ENCODE measurements at places on chromosomes 2 and 18.

- no peak for DNase-seq
Observed at GRCh38 chr2:145060876-145061275, 541.0 kb upstream of the ZEB2 start.

DNA sequence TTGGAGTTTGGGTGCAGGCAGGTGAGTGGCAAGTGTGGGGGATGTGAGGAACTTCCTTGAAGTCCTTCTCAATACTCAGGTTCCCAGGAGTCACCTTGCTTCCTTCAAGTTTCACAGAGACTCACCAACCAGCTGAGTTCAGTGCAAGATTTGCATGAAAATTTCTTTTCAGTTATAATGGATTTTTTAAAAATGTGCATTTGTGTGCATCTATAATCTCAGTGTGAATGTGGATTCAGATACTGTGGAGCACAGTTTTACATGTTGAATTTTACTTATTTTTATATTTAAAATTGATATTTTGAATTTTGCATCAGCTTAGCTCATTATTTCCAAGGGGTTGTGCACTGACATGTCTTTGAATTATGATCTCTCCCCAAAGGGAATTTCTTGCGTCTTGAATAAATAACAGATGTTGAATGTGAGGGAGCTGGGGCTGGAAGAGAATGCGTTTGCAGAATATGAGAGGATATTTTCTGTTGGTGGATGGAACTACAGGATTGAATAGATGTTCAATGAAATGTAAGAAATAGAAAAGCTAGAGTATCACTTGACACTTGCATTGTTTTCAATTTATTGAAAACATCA is 184.3 kb downstream of the RPRM start:
- no peak for DNase-seq

DNA sequence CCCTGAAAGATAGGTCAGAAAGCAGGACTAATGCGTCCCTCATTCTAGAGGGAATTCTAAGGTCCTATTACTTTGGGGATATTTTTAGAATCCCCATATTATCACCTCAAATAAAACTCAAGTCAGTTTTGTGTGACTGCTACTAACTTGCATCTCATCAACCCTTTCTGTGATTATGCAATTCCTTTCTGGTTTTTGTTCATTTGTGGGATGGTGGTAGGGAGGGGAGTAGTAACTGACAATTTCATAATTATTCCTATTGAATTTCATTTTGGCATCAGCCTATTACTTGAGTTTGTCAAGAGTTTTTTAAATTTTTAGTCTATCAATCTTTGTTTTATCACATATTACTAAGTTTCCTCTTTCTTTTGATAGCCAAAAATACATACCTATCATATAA is 28.4 kb upstream of the TANK start:
- DNase-seq: no peak

- DNase-seq: no peak
Observed at GRCh38 chr2:167484875-167485274, 596.6 kb downstream of the XIRP2 start.

- no peak for DNase-seq
Observed at GRCh38 chr2:113791697-113792590, 35.5 kb upstream of the SLC35F5 start.

DNA sequence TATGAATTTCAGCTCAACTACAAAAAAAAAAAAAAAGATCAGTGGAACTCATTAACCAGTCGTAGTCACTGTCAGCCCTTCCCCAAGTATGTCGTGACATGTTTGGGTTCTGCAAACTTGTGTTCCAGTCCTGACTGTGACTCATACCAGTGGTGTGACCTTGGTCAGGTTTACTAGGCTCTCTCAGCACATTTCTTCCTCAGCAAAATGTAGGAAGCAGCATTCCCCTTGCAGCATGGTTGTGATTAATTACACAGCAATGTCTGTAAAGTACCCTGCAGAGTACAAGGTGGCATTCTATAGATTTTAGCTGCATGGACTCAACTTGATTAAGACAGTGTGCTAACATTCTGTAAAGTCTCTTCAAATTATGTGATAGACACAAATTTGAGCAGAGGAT is 156.9 kb downstream of the LAMA1 start:
- peak; percentile 14 for DNase-seq

GRCh38 chr2:25576596-25576995 is 96.8 kb downstream of the DTNB start:
- no peak for DNase-seq

DNA sequence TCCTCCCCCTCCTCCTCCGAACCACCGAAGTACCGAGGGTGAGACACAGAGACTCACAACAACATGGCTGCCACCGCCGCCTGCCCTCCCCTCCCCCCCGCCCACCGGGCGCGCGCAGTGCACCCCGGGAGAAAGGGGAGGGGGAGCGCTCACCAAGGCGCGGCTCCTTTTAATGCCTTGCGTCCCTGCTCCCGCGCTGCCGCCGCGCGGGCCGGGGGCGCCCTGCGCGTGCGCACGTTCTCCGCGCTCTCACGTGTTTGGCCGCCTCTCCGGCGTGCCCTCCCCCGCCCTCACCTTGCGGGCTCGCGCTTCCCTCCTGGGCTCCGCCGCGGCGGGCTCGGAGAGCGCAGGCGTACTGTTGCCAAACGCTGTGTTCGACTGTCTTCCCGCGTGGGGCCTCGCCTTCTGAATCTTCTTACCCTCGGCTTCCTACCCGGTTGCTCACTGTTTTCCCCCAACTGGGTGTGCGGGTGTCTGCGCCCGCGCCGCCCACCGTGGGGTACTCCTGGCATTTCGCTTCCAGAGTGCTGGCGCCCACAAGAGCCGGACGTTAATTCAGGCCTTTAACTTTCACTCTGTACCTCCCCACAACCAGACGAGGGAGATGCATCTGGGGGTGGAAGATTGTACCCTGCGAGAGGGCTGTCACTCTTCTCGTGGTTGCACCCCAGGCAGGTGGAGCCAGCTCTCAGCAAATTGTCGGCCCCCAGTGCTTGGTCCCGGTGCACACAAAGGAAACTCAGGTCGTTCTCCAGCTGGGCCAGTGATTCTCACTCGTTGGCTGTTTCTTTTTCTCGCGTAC is at the start of gene PUM2:
PUM2 (minus strand) TSS at position 92 of the 802 bp plus-strand sequence. CDS start 23,484 bp downstream, outside the sequence.
- peak; percentile 92 for DNase-seq

DNA sequence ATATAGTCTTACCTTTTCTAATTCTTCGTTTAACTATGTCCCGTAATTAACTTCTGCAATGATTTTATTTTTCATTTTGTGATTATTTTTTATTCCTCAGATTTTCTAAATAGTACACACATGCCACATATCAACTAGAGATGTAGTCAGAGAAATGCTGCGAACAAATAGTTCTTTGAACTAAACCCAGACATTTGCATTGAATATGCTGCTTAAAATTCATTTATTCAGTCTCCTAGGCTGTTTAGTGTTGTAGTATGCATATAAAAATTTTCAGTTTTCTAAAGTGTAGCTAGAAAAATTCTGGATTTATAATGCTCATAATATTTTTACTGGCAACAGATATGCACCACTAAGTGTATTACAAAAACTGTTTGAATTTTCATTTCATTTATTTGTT is 68.9 kb upstream of the SLC38A11 start:
- no peak for DNase-seq

GRCh38 chr2:60759654-60760053 is 3.6 kb downstream of the PAPOLG start:
- no peak for DNase-seq

DNA sequence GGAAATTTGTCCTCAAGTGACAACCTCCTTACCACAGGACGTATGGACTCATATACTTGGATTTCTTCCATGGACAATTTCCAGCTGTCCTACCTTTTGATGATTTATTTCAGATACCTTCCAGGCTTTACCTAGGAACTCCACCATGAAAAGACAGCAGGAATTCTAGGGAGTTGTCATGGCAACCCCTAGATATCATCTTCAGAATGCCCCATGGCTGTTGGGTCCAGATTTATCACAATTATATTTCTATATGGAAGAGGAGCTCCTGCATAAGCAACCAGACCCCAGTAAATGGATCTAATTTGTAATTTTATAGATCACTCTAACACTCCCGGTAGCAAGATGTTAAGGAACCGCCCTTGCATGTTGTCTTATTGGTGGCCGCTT is 102.3 kb upstream of the ZNF521 start:
- DNase-seq: no peak

DNA sequence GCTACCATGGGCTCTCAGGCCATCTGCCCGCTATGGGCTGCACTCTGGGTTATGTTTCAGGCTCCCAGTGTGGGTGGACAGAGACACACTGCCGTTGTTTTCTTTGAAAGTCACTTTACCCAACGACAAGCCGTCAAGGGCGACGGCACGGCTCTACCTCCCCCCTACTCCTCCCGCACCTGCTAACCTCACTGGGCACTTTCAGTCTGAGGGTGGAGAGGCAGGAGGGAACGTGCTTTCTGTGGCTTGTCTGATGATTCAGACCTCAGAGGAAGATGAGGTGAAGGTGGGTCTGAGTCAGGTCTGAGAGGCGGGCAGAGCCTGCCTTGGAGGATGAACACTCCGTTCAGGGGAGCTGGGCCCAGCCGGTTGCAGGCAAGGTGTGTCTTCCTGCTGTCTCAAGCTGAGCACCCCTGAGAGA is 147.6 kb upstream of the HDAC4 start:
- no peak for DNase-seq

- no peak for DNase-seq
Observed at GRCh38 chr2:32058130-32058529, 5.2 kb upstream of the SPAST start.

DNA sequence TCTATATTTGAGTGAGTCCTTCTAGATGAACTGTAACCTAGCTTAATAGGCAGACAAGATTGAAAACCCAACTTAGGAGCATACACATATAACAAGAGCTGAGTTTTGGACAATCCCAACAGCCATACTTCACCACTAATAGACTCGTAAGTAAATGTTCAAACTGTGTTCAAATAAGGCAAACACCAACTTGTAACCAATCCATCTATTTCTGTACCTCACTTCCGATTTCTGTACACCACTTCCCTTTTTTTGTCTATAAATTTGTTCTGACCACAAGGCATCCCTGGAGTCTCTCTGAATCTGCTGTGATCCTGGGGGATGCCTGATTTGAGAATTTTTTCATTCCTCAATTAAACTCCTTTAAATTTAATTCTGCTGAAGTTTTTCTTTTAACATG is 1149.1 kb upstream of the NRXN1 start:
- DNase-seq: no peak

- DNase-seq: no peak
Observed at GRCh38 chr18:63297687-63298399, 21.7 kb downstream of the BCL2 start.

- DNase-seq: no peak
Observed at GRCh38 chr2:85181134-85181631, 48.0 kb downstream of the TCF7L1 start.

DNA sequence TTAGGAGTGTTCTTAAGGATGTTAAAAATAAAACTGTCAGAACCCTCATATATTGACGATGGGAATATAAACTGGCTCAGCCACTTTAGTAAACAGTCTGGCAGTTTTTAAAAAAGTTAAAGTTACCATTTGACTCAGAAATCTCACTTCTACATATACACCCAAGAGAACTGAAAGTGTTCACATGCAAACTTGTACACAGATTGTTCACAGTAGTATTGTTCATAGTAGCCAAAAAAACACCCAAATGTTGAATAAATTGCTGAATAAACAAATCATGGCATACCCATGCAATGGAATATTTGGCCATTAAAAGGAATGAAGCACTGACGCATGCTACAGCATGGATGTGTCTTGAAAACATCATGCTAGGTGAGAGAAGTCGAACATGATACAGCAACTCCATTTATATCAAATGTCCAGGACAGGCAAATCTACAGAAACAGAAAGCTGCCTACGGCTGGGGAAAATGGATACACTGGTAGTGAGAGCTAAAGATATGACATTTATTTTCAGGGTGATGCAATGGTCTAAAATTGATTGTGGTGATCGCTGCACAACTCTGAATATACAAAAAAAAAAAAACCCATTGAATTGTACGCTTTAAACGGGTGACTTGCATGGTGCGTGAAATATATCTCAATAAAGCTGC is 10.1 kb downstream of the RPL31 start:
- no peak for DNase-seq
